ENCODE measurements at places on chromosomes 7 and 10.
A peak's percentile ranks its signal among the peaks of the same experiment; 100 is the strongest.

DNA sequence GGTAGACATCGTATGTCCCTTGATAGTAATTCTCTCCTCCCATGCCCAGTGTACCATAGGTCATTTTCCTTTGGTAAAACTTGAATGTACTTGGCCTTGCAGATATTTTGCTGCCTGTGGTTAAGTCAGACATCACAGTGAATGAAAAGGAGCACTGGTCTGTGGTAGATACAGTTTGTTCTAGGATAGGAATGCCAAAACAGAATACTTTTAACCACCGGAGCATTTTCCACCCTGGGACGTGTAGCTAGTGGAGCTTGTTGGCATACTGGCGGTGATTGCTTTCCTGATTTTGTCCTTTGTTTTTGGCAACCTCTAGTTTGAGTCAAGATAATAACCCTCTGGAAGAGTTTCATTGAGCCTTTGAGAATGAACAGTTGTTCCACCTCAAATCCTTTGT, 92.0 kb upstream of the BMPER start:
- no peak for DNase-seq

GRCh38 chr10:47136866-47137265, 163.1 kb upstream of the GDF10 start:
- DNase-seq: no peak

DNA sequence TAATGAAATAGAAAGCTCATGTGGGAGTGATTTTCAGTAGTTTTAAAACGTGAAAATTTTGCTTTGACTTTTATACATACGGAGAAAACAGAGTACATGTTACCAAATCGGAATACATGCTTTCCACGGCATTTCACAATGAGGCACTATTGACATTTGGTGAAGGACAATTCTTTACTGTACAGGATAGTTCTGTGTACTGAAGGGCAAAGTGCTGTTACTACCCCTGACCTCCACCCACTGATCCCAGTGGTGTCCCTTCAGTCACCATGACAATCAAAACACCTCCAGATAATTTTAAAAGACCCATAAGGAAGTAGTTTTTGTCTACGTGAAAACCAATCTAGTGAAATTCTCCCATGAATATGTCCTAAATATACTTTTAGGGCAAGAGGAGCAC, 33.1 kb upstream of the ANK3 start:
- DNase-seq: no peak

- DNase-seq: peak; percentile 34
Observed at GRCh38 chr10:29648114-29648982, 13.6 kb upstream of the SVIL start.

- DNase-seq: no peak
Observed at GRCh38 chr10:71595649-71596048, 123.9 kb downstream of the C10orf105 start.

GRCh38 chr7:76047305-76047810, 442 bp downstream of the STYXL1 start:
- no peak for DNase-seq

DNA sequence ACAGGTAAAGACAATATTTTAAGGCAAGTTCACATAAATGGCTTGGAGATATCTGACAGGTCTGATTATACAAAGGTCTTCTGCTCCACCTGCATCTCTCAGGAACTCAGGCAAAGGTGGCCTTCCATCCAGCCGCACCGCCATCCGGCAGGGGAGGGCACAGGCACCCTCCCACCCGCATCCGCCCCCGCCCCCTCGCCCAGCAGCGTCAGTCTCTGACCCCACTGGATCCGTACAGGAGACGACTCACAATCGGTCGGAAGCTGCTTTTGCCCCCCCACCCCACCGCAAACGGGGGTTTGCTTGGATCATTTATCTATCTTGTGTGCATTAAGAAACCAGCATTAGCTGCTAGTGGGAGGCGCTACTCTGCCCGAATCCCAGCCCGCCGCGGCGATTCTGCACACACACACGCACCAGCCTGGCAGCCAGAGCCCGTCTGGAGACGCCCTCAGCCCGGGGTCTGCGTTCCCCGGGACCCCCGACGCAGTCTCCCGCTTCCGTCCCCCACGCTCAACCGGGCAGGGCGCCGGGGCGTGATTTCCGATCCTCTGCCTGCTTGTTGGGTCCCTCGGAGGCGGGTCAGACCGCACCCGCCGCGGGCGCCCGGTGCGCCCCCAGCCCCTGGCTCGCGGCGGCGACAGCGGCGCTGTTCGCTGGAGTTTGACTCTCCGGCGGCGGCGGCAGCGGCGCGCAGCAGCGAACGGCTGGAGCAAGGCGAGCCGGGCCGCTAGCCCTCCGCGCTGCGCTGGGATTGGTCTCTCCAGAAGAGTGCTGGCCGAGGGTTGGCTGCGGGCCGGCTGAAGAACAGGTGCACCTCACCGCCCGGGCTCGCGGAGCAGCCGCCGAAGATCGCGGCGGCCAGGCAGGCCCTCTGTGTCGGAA, 820 bp upstream of the NRG3 start:
- no peak for DNase-seq

GRCh38 chr10:101487399-101487798, 100.7 kb downstream of the POLL start:
- DNase-seq: no peak

GRCh38 chr10:114437473-114438292, 33.4 kb upstream of the AFAP1L2 start:
- DNase-seq: no peak

DNA sequence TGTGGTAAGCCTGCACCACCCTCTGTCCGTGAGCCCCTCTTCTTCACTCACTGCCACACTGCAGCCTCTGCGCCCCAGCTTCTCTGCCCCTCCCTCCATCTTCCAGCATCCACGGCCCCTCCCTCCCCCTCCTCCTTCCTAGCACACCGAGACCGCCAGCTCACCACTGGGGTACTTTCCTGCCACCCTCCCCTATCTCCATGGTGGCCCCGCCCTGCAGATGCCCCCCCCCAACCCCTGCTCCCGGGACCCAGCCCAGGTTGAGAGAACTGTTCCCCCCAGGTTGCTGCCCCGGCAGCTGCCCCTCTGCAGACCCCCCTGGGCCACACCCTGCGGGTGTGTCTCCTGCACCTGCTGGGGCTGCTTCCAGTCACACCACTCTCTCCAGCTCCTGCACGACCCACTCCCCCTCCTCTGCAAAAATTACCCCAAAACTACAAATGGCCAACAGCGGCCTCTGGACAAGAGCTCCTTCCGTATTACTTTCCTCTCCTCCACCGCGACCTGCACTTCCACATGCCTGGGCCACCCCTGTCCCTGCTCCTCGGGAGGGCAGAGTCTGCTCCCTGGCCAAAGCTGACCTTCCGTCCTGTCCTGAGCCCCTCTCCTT, 209.2 kb upstream of the PPP2R2D start:
- DNase-seq: no peak

GRCh38 chr7:45699726-45700390, 125.7 kb downstream of the ADCY1 start:
- no peak for DNase-seq

DNA sequence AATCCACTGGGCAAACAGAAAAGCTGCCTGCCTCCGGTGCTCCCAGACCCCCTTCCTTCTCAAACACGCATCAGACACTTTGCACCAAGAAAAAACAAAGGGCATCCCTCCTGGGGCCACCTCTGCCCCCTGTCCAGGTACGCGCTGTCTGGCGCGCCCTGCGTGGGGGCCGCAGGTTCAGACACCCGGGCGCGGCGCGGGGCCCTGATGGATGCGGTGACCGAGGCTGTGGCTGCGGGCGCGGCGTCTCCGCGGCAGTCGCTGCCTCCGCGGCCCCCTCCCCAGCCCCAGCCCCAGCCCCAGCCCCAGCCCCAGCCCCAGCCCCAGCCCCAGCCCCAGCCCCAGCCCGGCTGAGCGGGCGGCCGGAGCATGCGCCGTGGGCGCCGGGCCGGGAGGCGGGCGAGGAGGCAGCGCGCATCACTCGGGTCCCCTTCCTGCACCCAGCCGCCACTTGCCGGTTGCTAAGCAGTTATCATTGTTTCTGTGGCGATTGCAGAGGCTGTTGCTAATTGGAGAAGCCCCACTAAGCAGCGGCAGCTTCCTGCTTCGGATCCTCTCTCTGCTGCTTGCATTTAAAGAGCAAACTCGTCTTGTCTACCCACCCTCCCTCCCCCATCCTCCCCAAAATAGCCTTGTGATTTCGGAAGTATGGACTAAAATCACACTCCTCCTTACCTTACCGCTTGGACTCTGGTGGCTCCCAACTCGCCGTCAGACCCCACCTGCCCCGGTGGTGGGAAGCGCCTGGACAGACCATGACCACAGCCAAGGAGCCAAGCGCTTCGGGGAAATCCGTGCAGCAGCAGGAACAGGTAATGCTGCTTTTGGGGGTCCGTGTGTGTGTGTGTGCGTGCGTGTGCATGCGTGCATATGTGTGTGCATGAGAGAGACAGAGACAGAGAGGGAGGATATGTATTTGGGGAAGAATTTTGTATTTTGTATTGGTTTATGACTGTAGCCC, 252.8 kb downstream of the DPP6 start:
- no peak for DNase-seq

DNA sequence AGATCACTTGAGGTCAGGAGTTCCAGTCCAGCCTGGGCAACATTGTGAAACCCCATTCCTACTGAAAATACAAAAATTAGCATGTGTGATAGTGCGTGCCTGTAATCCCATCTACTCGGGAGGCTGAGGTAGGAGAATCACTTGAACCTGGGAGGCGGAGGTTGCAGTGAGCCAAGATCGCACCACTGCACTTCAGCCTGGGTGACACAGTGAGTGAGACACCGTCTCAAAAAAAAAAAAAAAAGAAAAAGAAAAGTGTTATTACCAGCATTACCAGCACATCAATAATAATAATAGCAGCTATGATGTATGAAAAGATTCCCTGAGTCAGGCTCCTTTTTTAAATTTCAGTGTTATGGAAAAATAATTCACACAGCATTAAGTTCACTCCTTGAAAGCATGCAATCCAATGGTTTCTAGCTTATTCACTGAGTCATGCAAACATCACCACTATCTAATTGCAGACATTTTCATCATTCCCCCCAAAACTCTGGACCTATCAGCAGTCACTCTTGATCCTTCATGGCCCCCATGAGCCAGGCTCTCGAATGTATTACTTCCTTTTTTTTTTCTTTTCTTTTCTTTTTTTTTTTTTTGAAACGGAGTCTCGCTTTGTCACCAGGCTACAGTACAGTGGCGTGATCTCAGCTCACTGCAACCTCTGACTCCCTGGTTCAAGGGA, 228.4 kb downstream of the FANK1 start:
- no peak for DNase-seq

DNA sequence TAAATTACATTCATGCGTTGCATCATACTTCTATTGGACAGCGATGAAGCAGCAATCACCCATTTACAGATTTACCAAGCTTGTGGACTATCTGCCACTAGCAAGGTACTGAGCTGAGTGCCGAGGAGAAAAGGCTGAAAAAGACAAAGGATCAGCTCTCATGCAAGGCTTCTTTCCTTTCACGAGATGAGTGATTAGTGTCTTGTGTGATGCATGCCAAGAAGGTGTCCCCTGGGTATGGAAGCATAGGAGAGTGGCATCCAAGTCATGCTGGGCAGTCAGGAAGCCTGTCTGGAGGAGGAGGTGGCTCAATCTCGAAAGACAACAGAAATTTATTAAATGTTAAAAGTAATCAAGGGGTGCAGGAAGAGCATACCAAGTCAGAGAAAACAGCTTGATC, 40.9 kb downstream of the ACSM6 start:
- no peak for DNase-seq

DNA sequence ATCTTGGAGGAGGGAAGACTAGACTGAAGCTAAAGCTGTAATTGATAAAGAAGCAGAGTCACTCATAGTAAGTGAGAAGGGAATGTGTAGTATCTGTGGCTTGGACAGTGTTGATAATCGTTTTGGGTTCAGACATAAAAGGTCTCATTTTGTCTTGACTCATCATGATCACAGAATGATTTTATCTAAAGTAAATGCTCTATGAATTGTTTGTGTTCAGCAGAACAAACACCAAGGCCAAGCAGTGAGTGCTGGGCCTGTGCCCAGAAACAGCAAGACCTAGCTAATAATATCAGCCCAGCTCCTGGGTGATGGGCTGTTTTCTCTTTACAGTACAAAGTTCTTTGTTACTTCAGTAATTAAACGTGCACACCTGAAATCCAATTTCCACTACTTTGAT, 26.7 kb upstream of the CD36 start:
- no peak for DNase-seq

GRCh38 chr7:120838281-120838682, 19.7 kb downstream of the TSPAN12 start:
- DNase-seq: no peak

DNA sequence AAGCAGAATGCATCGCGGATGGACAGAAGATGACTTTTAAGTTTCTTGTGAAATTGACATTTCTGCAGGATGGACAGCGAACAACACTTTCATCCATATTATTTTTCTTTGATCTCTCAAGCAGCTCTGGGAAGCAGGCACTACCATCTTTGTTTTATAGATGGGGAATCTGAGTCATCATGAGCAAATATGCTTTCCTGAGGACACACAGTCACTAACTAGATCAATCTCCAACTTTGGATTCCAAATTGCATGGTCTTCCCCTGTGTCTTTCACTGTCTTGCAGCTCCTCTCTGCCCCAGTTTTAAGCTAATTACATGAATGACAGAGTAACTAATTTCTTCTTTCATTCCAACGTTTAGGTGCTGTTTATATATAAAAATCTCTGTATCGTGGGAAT, 201.5 kb downstream of the ADAM12 start:
- no peak for DNase-seq

GRCh38 chr10:79454259-79454658, 8.8 kb upstream of the ZCCHC24 start:
- no peak for DNase-seq

- no peak for DNase-seq
Observed at GRCh38 chr10:67221939-67222494, 296.2 kb downstream of the LRRTM3 start.

DNA sequence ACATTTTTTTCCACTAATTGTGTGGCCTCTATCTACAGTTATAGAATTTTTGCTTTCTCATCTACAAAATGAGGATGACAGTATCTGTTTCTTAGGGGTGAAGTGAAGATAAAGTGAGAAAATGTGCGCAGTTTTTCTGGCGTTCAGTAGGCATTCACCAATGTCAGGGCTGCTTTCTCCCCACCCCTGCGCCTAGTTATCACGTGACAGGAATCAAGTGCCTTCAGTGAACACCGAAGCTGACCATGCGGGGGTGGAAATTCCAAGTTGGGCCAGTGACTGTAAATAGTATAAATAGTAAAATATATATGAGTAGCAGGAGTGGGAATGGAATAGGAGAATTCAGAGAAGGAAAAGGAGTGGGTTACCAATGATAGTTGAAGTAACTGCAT, 77.4 kb downstream of the TAF3 start:
- no peak for DNase-seq

Measured in CD8-positive, alpha-beta T cell (primary cell).